ENCODE measurements at places on chromosomes 2 and 18.

- no peak for DNase-seq
Observed at GRCh38 chr2:158221063-158222020, 119.7 kb downstream of the UPP2 start.

DNA sequence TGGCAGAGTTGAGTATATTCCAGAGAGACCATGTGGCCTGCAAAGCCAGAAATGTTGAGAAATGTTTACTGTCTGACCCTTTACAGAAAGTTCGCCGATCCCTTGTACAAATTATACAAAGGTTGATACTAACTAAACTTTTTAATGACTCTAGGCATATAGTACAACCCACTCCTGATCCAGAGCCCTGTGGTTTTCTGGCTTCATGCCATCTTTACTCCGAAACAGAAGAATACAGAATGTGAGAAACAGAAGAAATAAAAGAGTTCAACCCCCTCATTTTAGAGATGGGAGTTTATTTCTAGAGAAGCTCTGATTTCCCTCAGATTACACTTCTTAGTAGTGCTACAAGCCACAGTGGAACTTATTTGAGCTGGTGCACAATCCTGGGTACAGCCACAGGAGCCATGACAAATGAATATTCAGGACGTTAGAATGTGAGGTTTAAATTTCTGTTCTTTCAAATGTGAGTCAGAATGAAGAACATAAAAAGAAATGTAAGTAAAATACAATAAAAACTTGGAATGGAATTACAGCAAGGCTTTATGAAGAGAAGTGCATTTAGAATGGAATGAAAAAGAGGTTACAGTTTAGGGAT lies 38.0 kb upstream of the SMCHD1 start:
- DNase-seq, result no peak

GRCh38 chr2:166127217-166128155 lies at the start of gene SCN1A:
Gene SCN1A, minus strand, starts transcription at chr2:166128020. Its CDS starts 54,399 bp downstream, at chr2:166073621.
- peak; percentile 4 for DNase-seq

GRCh38 chr18:49228187-49228586 lies 232.3 kb downstream of the DYM start:
- DNase-seq, result no peak

DNA sequence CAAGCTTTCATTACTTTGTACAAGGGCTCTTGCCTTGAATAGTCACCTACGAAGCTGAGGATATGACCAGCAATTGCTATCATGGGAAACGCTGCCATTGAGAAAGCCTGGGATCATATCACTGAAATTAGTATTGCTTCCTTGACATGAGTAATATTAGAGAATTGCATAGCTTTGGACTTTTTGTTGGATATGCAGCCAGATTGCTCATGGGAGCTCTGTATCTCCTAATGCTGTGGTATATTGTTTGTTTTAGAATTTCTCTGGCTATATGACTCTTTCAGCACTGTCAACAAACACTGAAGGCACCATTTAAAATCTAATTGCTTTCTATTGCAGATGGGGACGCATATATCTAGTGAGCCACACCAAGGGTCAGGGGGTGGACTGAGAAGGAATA lies 80.0 kb upstream of the WDSUB1 start:
- no peak for DNase-seq

DNA sequence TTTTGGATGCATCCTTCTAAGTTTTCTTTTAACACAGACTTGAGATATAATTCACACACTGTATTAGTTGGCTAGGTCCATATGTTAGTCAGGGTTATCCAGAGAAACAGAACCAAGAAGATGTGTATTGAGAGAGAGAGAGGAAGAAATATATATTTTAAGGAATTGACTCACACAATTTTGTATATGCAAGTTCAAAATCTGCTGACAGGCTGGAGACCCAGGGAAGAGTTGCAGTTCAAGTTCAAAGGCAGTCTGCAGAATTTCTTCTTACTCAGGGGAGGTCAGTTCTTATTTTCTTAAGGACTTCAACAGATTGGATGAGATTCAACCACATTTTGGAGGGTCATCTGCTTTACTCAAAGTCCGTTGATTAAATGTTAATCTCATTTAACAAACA lies 23.0 kb upstream of the MRO start:
- DNase-seq, result no peak

DNA sequence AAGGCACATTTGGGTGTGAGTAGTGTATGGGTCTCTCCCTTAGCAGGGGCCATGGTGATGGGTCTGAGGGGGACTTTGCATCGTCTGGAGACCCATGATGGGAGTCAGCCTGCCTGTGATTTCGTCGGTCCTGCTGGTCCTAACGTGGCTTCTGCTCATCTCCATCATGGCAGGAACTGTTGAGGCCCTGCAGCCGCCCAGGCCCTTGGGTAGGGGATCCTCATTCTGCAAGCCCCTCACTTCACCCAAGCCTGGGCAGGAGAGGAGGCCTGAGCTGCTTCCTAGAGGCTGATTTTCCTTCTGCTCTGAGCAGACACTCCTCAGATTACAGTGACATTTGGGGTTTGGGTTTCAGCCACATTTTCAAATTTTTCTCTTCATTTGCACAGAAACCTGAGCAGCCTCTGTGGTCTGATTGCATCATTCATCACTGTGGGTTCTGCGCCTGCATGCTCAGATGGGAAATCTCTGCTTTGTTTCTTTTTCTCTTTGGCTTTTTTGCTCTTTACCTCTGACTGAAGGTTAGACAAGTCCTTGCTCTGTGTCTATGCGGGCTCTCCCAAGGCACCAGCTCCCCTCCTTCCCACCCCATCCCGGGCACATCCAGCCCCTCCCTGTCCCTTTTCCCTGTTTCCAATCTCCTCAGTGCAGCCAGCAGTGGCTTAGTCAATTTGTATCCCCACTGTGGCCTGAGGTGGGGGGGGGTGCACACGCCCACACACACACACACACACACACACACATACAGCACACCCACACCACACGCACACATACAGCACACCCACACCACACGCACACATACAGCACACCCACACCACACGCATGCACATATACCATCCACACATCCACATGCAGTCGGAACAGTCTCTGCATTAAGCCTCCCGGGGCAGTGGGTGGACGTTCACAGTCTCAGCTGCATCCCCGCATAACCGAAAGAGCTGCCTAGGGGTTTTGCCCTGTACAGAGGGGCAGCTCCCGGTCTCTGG lies 305.4 kb upstream of the HS6ST1 start:
- peak; percentile 71 for DNase-seq

GRCh38 chr2:53051157-53051556 lies 716.4 kb upstream of the CHAC2 start:
- no peak for DNase-seq

- DNase-seq, result no peak
Observed at GRCh38 chr2:96987301-96987909, 1.0 kb upstream of the FAM178B start.

DNA sequence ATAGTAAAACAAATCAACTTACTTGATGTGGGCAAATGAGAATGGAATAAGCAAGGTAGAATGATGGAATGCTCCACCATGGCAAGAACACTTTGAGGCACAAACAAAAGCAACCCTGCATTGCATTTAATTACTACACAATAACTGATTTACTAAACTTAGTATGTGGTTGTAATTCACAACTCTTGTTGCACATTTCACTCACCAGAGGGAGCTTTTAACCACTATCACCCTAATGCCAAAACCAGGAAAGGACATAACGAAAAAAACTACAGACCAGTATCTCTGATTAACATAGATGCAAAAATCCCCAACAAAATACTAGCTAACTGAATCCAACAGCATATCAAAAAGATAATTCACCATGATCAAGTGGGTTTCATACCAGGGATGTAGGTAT lies 659.8 kb downstream of the CPS1 start:
- DNase-seq, result no peak
